ENCODE measurements at places on chromosomes 6 and 20.

- no peak for DNase-seq
- H3K4me1 ChIP-seq = peaks cover 6% of the 10 kb centered on the region
- no peaks in the 10 kb centered on the region for H3K27me3 ChIP-seq
- H3K27ac ChIP-seq = no peak overlapping the region
- peaks cover 2% of the 10 kb centered on the region for H3K36me3 ChIP-seq
- H3K4me3 ChIP-seq = no peak overlapping the region
These were observed 42.3 kb upstream of the ATXN1 start for GRCh38 chr6:16803294-16804200.

DNA sequence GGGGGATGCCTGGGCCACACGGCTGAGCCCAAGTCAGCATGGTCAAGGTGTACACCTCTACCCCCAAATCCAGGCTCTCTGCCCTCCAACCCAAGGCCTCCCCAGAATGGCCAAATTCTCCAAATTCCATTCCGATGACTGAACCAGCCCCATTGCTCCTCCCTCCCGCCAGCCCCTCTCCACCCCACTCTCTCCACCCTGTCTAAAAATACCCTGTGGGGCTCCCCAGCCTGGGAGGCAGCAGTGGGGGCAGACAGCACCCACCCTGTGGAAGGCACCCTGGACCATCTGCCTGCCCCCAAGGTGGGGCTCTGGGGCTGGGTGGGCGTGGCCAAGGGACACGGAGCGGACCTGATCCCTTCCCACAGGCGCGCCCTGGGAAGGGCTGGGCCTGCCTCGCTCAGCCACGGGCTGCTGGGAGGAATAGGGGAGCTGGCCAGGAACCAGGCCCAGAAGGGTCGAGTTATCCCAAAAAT, 11.4 kb downstream of the TEAD3 start:
- H3K4me3 ChIP-seq = no peak overlapping the region
- H3K36me3 ChIP-seq = no peaks in the 10 kb centered on the region
- DNase-seq = no peak
- H3K4me1 ChIP-seq = peaks cover 11% of the 10 kb centered on the region

DNA sequence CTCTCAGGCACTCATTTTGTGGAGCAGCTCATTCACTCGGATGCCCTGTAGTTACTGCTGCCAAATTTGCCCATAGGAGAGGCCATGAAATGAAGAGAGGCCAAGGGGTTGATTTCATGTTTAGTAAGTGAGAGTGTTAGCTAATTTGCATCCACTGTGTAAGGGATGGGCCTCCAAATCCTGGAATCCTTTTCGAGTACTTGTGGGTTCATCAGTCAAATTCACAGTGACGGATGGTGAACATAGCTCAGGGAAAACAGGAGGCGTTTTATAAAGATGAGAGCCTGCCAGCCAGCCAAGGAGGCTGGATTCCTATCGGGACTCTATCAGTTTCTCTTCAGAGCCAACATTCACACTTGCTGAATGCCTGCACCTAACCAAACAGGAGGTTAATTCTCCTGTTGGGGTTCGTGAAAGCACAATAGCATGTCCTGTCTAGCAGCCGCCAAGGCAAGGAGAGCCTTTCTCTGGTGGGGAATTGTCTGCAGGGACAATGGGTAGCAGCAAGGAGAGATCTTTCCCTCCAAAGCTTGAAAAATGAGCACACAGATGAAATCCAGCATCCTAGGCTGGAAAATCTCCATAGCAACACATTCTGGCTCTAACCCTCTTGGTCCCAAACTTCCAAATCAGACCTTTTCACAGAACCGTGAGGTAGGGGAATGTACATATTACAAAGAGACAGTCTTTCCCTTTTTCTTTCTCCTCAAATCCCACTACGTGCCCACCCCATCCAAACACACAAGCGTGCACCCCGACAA, 231.4 kb upstream of the ECI2 start:
- H3K36me3 ChIP-seq = no peaks in the 10 kb centered on the region
- H3K27ac ChIP-seq = no peak overlapping the region
- H3K27me3 ChIP-seq = peaks cover 41% of the 10 kb centered on the region
- no peak for DNase-seq

GRCh38 chr6:28543651-28544610, 18.2 kb downstream of the GPX5 start:
- peak overlapping the region; percentile 87 for H3K4me3 ChIP-seq
- peak overlapping the region; percentile 93 for H3K27ac ChIP-seq
- DNase-seq = no peak
- H3K4me1 ChIP-seq = peaks cover 17% of the 10 kb centered on the region
- peaks cover 2% of the 10 kb centered on the region for H3K36me3 ChIP-seq

DNA sequence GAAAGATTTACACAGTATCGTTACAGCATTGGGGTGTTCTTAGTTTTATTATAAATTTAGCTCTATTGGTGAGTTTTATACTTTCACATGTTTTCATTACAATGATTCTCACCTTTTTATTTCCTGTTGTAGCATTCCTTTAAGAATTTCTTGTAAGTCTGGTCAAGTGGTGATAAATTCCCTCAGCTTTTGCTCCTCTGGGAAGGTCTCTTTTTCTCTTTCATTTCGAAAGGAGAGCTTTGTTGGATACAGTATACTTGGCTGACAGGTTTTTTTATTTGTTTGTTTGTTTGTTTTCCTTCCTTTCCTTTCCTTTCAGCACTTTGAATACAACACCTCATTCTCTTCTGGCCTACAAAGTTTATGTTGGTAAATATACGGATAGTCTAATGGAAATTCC, 249.7 kb upstream of the RUNX2 start:
- H3K36me3 ChIP-seq = peaks cover 5% of the 10 kb centered on the region
- DNase-seq = no peak
- no peaks in the 10 kb centered on the region for H3K27me3 ChIP-seq
- no peak overlapping the region for H3K27ac ChIP-seq
- peaks cover 4% of the 10 kb centered on the region for H3K4me1 ChIP-seq

DNA sequence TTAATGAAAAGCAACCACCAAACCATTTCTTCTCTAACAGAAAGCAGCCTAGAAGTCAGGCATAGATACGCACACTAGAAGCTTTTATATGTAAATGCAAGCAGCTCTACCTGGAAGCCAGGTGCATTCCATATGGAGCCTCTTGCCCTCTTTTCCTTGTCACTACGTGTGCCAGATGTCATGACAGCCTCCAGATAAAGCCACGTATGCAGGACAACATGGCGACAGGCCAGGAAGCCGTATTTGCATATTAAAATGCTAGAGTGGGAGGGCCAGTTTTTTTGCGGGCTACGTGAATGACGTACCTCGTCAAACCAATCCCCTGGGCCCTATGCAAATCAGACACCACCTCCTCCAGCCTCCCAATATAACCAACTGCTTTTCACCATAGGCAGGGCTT, 308.1 kb upstream of the SPTLC3 start:
- H3K4me3 ChIP-seq = no peak overlapping the region
- no peaks in the 10 kb centered on the region for H3K4me1 ChIP-seq
- H3K27ac ChIP-seq = no peak overlapping the region
- no peak for DNase-seq
- H3K27me3 ChIP-seq = no peaks in the 10 kb centered on the region

DNA sequence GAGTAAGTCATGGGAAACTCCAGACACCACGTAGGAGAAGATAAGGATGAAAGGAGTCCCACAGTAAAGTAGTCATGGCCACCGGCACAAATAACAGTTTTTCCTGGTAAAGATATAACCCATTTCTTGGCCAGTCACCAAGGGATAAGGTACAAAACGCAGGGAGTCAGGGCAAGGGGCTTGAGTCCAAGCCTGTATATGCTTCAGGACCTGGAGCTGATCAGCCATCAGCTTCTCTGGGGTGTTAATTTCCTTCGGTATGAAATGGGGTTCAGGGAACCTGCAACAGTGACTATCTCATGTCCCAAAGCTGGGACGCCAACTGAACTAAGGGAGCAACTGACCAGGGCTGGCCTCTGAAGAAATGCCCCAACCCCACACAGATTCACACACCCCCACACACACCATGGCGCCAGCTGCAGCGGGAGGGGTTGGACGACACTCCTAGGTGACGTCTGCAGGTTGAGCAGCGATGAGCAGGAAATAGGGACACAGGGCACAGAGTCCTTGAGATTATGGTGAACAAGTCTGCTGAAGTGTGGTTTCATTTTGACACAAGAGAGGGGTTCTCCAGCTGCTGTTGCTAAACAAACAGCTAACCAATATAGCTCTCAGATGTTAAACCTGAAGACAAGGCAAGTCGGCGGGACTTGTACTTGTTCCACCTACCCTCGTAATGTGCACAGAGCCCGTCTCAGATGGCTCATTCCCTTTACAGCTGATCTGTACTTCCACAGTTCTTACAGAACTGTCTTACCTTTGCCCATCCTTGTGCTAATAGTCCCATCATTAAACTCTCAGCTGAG, 7.4 kb upstream of the ADTRP start:
- H3K4me3 ChIP-seq = no peak overlapping the region
- peaks cover 5% of the 10 kb centered on the region for H3K27me3 ChIP-seq
- DNase-seq = no peak
- H3K4me1 ChIP-seq = peaks cover 6% of the 10 kb centered on the region

- peaks cover 9% of the 10 kb centered on the region for H3K4me1 ChIP-seq
- H3K27me3 ChIP-seq = no peaks in the 10 kb centered on the region
- no peak overlapping the region for H3K27ac ChIP-seq
- H3K4me3 ChIP-seq = no peak overlapping the region
These were observed 62.9 kb downstream of the SCAND1 start for GRCh38 chr20:35891375-35891774.

DNA sequence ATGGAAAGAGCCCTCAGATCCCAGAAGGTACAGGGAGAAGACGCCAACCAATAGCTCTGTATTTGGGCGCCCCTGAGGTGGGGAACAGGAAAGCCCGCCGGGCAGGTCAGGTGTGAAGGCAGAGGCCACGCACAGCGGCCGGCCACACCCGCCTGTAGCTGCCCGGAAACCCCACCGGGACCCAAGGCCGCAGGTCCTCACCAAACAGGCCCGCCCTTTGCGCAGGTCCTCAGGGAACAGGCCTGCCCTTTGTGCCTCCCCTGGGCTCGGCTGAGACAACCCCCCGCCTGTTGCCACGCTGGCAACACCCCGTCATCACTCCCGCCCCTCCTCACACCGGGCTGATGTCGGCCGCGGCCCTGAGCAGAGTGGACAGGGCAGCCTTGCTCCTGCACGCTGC, 44.9 kb upstream of the CHRNA4 start:
- H3K4me3 ChIP-seq = no peak overlapping the region
- no peak overlapping the region for H3K27ac ChIP-seq
- DNase-seq = no peak
- H3K27me3 ChIP-seq = peaks cover 11% of the 10 kb centered on the region

DNA sequence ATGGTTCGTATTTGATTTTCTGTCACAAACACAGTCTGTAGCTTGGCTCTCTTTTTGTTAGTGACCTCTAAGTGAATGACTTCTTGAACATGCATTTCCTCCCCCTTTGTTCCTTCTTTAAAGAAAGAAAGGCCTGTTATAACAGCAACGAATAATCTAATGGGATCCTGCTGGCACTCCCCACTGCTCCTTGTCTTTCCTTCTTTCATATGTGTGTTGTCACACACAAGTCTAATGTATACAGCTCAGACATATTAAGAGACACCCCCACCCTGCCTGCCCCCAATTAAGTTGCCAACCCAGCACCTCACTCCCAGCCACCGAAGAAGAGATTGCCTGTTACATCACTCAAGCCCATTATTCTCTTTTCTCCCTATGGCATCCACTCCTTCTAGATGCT, 4.9 kb upstream of the SAMD5 start:
- peaks cover 5% of the 10 kb centered on the region for H3K4me1 ChIP-seq
- peaks cover 63% of the 10 kb centered on the region for H3K27me3 ChIP-seq
- H3K36me3 ChIP-seq = no peaks in the 10 kb centered on the region

- H3K27me3 ChIP-seq = no peaks in the 10 kb centered on the region
- no peak for DNase-seq
- H3K4me3 ChIP-seq = no peak overlapping the region
- H3K27ac ChIP-seq = no peak overlapping the region
- no peaks in the 10 kb centered on the region for H3K4me1 ChIP-seq
These were observed 261.3 kb downstream of the PLCB1 start for GRCh38 chr20:8393381-8393780.

DNA sequence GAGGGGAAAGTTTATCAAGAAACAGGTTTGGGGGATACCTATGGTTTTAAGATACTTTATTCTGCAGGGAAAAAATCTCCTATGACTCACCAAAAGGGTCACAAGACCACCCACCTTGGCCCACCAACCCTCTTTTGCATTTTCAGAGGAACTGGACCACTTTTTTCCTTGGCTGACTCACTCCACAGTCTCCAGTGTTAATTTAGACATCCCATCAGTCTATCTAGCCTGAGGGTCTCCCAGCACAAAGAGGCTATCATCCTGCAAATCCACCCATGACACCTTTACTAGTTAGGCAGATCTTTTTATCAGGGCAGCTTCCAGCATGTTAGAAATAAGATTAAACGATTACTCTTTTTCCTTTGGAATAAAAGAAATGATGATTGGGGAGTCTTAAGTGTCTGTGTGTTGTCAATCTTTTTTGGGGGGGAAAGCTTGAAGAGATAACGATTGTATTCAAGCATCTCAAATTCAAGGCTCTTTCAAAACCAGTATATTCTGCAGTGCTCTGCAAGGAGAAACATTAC, 138.1 kb upstream of the RIN2 start:
- H3K27me3 ChIP-seq = peaks cover 43% of the 10 kb centered on the region
- no peaks in the 10 kb centered on the region for H3K36me3 ChIP-seq
- no peak overlapping the region for H3K27ac ChIP-seq
- H3K4me3 ChIP-seq = no peak overlapping the region

GRCh38 chr6:132961122-132961521, 146.8 kb downstream of the RPS12 start:
- no peak overlapping the region for H3K4me3 ChIP-seq
- no peaks in the 10 kb centered on the region for H3K4me1 ChIP-seq
- no peak for DNase-seq
- H3K27ac ChIP-seq = no peak overlapping the region
- no peaks in the 10 kb centered on the region for H3K36me3 ChIP-seq

- no peaks in the 10 kb centered on the region for H3K36me3 ChIP-seq
- H3K27ac ChIP-seq = no peak overlapping the region
- peaks cover 28% of the 10 kb centered on the region for H3K4me1 ChIP-seq
- DNase-seq = no peak
- no peak overlapping the region for H3K4me3 ChIP-seq
- H3K27me3 ChIP-seq = no peaks in the 10 kb centered on the region
These were observed 9.3 kb upstream of the BAK1 start for GRCh38 chr6:33589392-33589730.

- no peaks in the 10 kb centered on the region for H3K36me3 ChIP-seq
- no peak overlapping the region for H3K27ac ChIP-seq
- DNase-seq = no peak
- H3K27me3 ChIP-seq = no peaks in the 10 kb centered on the region
- no peak overlapping the region for H3K4me3 ChIP-seq
These were observed 258.4 kb downstream of the HDGFL1 start for GRCh38 chr6:22827760-22828159.

All from T-helper 17 cell (primary cell).